Uterus (tissue), 4 donors: ENCODE measurements at places on chromosomes 3 and 15.

GRCh38 chr3:136630915-136631314 lies 121.3 kb downstream of the STAG1 start:
- DNase-seq: no peak

DNA sequence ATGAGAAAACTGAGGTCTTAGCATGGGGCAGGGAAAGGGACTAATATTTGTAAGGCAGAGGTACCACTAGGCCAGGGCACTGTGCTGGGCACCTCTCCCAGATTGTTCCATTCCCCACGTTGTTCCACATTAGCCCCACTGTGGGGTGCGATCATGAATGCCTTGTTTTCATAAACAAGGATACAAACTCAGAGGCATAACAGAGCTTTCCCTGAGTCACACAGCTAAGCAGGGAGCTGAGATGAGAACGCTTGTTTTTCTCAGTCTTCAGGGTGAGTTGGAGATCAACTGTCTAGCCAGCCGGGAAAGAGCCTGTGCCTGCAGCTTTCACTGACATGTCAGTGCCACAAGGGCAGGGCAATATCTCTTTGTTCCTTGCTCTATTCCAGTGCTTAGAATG lies 47.9 kb upstream of the ITGA11 start:
- DNase-seq: no peak

- no peak for DNase-seq
Measured at GRCh38 chr3:10614168-10614567, 108.8 kb upstream of the ATP2B2 start.

DNA sequence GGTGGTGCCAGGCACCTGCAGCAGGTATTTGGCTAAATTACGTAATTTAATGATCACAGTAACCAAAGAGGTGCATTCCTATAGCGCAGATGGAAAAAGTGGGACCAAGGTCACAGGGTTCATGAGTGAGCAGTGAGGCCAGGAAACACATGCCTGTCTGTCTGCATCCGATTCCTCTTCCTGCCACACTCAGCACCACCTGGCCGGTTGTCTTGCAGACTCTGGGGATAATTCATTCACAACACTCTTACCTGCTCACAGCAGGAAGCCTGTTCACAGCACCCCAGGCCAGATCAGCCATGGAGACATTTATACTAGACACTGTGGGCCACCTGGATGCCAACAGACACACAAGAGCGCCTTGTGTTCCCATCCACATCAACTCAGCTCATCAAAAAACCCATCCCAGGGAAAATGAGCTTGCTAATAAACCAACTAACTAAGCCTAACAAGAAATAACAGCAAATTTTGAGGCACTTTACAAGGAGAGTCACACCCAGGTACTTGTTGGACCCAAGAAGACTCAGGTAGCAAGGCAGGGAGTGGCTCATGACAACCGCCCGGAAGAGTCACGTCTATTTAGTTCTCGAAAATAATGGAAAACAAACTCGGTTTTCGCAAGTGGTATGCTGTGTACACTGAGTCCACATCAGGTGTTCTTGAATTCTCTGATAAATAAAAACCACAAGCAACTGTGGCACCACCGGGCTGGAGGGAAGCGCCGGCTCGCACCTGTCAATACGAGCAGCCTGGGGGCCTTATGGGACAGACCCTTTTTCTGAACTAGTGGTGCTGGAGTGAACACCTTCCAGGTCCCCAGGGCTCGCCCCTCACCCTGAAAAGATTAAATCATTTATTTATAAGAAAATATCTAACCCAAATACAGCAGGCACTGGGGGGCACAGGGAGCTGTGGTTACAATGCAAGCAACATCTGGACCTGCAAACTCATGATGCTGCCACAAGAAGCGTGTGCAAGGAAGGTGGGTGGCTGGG lies 40.5 kb downstream of the FAM174B start:
- DNase-seq: no peak

- peak; percentile 29 for DNase-seq
Measured at GRCh38 chr3:195179776-195180489, 91.0 kb downstream of the XXYLT1 start.

GRCh38 chr3:77655396-77655795 lies 615.5 kb downstream of the ROBO2 start:
- DNase-seq: no peak

- no peak for DNase-seq
Measured at GRCh38 chr3:197376020-197376419, 77.6 kb upstream of the DLG1 start.

DNA sequence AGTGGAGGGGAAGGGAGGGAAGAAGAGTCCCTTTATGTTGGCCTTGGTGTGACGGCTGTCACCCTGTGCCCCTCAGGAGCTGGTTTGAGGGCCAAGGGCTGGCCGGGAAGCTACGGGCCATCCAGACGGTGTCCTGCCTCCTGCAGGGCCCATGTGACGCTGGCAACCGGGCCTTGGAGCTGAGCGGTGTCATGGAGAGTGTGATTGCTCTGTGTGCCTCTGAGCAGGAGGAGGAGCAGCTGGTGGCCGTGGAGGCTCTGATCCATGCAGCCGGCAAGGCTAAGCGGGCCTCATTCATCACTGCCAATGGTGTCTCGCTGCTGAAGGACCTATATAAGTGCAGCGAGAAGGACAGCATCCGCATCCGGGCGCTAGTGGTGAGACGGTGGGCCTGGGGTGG lies 8.1 kb upstream of the RCCD1 start:
- DNase-seq: no peak

GRCh38 chr15:85515212-85515611 lies 134.8 kb downstream of the AKAP13 start:
- no peak for DNase-seq

- DNase-seq: no peak
Measured at GRCh38 chr3:27542476-27542875, 58.3 kb upstream of the SLC4A7 start.

- DNase-seq: no peak
Measured at GRCh38 chr3:11629716-11630115, 14.0 kb downstream of the VGLL4 start.

DNA sequence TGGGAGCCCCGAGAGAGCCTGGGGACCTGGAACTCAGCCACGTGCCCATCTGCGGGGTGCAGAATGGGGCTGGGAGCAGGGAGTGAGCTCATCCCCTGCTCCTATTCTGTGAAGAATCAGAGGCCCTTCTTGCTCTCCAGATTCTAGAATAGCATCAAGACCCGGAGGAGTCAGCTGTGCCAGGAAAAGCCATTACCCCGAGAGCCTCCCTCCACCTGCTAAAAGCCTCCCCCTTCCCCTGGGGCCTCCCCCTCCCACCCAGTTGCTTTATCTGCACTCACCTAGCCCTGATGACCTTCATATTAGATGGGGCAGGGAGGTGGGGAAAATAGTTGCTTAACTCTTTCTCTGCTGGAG lies 23.1 kb downstream of the CCDC33 start:
- DNase-seq: no peak

DNA sequence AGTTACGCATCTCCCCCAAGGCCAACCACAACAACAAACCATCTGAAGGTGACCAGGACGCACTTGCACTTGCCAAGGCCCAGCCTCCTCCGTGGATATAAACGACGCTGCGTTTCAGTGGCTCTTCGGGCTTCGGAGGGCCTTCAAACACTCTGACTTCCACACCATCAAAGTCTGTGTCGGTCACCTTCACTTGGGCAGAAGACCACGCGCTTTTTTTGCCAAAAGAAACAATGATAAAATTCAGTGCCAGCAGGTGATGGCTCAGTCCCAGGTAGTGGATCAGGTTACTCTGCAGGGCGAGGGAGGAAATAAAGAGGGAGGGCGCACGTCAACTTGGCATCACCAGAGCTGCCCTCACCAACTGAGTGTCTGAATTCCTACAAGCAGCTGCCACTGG lies 63.0 kb downstream of the NCEH1 start:
- DNase-seq: no peak

- DNase-seq: no peak
Measured at GRCh38 chr3:48285132-48285531, 44.2 kb downstream of the ZNF589 start.

GRCh38 chr15:93294066-93294465 lies 205.1 kb upstream of the RGMA start:
- no peak for DNase-seq

GRCh38 chr3:52783211-52783555 lies 5.8 kb downstream of the ITIH1 start:
- peak; percentile 2 for DNase-seq

- DNase-seq: no peak
Measured at GRCh38 chr3:17039594-17039993, 154.8 kb downstream of the PLCL2 start.

DNA sequence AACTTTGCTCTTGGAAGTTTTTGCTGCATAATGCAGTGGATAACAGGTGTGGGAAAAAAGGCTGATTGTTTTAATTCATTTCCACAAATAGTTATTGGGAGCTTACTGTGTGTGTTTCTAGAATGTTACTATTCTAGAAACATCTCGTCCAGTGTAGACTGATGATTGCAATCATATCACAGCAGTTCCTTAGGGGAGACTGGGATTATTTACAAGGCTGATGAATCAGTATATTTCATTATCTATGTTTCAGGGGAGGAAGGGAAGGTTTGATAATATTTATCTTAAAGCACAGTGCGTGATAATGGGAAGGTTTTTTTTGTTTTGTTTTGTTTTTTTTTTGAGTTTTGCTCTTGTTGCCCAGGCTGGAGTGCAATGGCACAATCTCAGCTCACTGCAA lies 2.4 kb downstream of the USP13 start:
- no peak for DNase-seq
